Esophagus squamous epithelium (tissue), 5 donors: ENCODE measurements at places on chromosomes 7 and 10.

- no peak for DNase-seq
Measured at GRCh38 chr7:57398548-57398947, 51.4 kb upstream of the ZNF716 start.

DNA sequence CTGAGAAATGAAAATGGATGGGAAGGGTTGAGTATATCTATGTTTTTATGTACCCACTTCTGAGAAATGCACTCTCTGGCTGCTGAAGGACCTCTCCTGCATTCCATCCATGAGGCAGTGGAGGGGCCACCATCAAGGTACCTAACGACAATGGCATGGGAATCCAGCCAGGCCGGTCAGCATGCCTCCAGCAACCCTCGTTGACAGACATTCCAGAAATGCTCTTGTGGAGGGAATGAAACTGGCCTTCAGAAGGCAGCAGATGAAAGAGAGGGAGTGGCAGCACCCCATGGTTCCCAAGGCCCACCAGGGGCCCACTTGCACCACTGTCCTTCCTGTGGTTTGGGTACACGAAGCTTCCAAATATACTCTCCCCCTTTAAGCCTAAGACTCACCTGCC, 269.0 kb downstream of the ARHGAP12 start:
- DNase-seq = no peak

GRCh38 chr7:130344271-130344866, at the start of gene CPA5:
Gene CPA5, plus strand, starts transcription at chr7:130344816. Its CDS starts 1,670 bp downstream, at chr7:130346486.
- no peak for DNase-seq

DNA sequence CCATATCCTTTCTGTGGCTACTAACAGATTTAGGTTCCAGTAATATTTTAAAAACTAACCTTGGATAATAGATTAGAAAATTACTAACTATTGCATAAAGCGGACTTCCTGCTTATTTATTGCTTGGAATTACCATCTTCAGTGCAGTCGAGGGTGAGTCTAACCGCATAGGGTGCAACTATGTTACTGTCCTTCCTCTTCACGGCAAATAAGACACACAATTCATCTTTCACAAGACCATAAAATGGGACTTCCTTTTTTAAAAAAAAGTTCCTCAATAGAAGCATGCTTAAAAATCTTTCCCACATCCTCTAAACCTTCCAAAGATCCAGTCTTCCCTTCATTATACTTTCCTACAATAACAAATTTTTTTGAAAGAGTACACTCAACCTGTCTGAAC, 2.1 kb downstream of the SLC25A40 start:
- DNase-seq = no peak

DNA sequence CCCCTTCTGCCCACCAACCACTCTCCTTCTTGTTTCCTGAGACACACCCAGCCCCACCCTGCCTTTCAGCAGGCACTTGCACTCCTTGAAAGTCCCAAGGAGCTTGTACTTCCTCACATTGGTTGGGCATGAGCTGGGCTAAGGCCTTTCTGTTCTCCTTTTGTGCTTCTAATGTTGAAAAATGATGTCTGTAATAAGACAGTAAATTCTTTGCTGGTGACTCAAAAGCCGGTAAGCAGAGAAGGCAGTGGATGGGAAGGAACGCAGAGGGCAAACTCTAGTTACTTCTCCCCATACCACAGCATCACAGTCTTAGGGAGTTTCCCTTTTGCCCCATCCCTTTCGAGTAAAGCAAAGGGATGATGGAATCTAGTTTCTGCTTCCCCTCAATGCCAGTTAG, 185.6 kb downstream of the PLXNA4 start:
- DNase-seq = no peak

- no peak for DNase-seq
Measured at GRCh38 chr10:129617768-129618167, 150.7 kb downstream of the MGMT start.
